Activated CD4-positive, CD25-positive, alpha-beta regulatory T cell treated with anti-CD3 and anti-CD28 coated beads, Interleukin-2, amount 50 U/mL, for 24 hours (primary cell): ENCODE measurements at places on chromosomes 5 and 9.

DNA sequence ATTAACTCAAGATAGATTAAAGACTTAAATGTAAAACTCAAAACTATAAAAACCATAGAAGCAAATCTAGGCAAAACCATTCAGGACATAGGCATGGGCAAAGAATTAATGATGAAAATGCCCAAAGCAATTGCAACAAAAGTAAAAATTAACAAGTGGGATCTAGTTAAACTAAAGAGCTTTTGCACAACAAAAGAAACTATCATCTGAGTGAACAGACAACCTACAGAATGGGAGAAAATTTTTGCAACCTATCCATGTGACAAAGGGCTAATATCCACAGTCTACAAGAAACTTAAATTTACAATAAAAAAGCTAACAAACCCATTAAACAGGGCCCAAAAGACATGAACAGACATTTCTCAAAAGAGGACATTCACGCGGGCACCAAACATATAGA is 34.4 kb upstream of the ZFAND5 start:
- ATAC-seq, result no peak

- ATAC-seq, result peak; percentile 48
Observed at GRCh38 chr5:174419540-174420132, 304.7 kb upstream of the MSX2 start.

- ATAC-seq, result no peak
Observed at GRCh38 chr9:109519366-109519765, 21.3 kb upstream of the PTPN3 start.

GRCh38 chr5:145803112-145804004 is 31.8 kb downstream of the PRELID2 start:
- ATAC-seq, result no peak

GRCh38 chr9:22203371-22204138 is 194.4 kb upstream of the CDKN2B start:
- peak; percentile 88 for ATAC-seq

DNA sequence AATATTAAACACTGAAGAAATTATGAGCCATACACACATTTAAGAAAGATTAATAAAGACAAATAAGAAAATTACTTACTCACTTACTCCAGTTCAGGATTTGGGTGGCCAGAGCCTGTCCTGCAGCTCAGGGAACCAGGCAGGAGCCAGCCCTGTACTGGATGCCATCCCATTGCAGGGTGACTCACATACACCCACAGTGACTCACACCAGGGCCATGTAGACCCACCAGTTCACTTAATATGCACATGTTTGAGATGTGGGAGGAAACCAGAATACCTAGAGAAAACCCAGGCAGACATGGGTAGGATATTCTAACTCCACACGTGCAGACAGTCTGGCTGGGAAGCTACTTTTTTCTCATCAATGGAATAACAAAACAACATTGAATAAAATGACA is 49.6 kb upstream of the ADRB2 start:
- ATAC-seq, result peak; percentile 67
